Stimulated activated CD8-positive, alpha-beta memory T cell treated with anti-CD3 and anti-CD28 coated beads, Interleukin-15, amount 100 ng/mL, for 48 hours (primary cell): ENCODE measurements at places on chromosomes 6 and 20.

DNA sequence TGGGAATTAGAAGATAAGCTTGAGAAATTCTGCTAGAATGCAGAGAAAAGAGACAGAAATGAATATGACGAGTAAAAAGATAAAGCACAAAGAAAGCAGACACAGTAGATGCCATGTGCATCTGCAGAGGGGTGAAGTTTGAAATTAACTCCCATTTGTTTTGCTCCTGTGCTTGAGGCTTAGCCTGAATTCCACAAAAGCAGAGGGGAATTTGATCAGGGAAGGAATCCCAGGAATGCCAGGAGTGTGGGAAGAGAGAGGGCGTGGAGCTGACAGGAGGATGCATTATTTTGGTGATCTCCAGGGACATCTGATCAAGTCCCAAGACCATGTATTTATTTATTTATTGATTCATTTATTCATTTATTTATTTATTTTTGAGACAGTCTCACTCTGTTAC is 55.6 kb downstream of the SLC22A1 start:
- DNase-seq, result no peak

- DNase-seq, result no peak
Observed at GRCh38 chr20:23570178-23570760, 2.0 kb upstream of the CST9L start.

GRCh38 chr6:134071846-134072245 is 19.4 kb upstream of the SLC2A12 start:
- DNase-seq, result no peak

GRCh38 chr20:57417051-57417689 is 26.0 kb downstream of the RBM38 start:
- no peak for DNase-seq

DNA sequence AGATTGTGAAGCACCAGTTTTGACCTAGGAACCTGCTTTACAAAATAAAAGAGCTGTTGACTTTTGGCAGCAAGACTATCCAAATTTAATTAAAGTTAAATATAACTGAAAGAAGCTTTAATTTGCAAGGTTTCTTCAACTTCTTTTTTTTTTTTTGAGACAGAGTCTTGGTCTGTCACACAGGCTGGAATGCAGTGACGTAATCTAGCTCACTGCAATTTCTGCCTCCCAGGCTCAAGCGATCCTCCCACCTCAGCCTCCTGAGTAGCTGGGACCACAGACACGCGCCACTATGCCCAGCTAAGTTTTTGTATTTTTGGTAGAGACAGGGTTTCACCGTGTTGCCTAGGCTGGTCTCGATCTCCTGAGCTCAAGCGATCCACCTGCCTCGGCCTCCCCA is 13.7 kb upstream of the CSE1L start:
- no peak for DNase-seq

- no peak for DNase-seq
Observed at GRCh38 chr6:7129360-7129759, 21.6 kb downstream of the RREB1 start.

DNA sequence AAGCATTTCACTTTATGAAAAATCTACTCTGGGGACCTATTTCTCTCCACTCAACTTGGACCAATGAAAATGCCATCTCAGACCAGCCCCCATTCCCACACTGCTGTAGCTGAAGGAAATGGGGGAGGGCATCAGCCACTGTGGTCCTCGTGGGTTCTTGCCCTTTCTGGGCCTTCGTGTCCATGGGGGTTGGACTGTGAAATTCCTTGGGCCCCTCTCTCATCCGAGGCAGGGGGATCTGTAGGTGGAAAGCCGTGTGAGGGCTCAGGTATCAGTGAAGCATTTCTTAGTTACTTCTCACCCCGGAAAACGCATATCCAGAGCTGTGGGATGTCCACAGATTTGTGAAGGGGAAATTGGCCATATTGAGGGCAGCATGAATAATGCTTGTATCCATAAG is 147.9 kb downstream of the CDC5L start:
- DNase-seq, result no peak

GRCh38 chr20:41671143-41671542 is 53.0 kb upstream of the CHD6 start:
- DNase-seq, result no peak

- no peak for DNase-seq
Observed at GRCh38 chr6:18752278-18753068, 365.3 kb downstream of the RNF144B start.

- DNase-seq, result no peak
Observed at GRCh38 chr6:27755768-27756167, 156.4 kb downstream of the OR2B2 start.

- DNase-seq, result no peak
Observed at GRCh38 chr6:6682225-6682624, 93.7 kb downstream of the LY86 start.

DNA sequence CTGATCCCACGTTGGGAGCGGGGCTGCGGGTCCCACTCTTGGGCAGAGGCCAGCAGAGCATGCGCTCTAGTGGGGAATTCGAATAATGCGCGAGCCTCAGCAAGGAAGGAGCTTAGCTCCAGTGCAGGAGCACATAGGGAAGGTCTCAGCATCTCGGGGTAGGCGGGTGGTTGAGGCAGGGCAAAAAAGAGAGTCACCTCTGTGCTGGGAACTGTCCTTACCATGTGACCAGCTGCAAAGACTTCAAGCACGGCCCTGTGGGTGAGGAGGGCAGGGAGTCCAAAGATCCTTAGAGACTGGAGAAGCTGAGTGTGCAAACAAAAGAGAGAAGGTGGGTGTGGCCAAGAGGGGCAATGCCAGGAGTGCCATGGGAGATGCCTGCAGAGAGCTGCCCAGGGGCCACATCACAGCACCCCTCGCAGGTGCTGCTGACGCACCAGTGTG is 79.2 kb upstream of the CD93 start:
- no peak for DNase-seq

DNA sequence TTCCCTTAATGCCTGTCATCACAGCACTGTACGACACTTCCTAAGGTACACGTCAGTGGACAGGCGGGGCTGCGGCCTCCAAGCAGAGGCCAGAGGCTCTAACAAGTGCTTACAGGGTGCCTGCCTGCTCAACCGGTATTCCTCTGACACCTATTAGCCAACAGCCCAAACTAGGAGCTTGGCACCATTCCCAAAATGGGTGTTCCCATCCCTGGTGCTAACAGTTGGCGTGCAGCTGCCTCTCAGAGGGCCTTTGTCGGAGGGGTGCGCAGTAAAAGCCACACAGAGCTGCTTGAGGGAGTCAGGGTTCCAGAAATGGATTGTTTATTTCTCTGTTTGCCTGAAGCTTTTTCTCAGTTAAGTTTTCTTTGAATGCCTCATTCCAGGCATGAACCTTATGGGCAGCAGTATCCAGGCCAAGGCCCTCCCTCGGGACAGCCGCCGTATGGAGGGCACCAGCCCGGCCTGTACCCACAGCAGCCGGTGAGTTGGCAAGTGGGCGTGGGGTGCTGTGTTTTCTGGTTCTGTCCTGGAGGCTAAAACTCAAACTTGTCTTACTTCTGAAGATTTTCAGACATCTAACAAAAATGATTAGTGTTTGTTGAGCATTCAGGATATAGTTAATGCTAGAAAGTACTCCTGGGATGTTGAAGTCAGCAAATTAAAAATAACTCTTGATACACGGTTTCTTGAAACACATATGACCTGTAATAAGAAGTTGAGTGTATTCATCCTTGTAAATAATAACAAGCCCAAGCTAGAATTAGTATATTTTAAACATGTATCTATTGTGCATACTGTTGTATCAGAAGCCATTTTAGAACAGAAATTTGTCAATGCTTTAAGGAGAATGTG is 124.7 kb downstream of the TMEM242 start:
- DNase-seq, result no peak

- DNase-seq, result no peak
Observed at GRCh38 chr6:13319891-13320564, 8.3 kb downstream of the TBC1D7 start.

DNA sequence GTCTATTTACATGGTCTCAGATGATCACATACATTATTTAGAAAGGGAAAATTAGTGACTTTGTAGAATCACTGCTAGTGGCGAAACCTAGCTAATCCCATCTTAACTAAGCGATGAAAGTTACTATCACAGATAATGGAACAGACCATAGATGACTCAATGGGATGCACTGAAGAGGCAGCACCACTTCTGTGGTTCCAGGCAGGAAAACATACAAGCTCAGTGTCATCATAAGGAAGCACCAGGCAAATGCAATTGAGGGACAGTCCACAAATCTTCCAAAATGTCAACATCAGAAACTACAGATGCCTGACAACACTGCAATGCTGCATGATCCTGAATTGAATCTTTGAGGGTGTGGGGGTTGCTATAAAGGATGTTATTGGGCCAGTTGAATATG is 15.9 kb upstream of the SNAI1 start:
- DNase-seq, result no peak

DNA sequence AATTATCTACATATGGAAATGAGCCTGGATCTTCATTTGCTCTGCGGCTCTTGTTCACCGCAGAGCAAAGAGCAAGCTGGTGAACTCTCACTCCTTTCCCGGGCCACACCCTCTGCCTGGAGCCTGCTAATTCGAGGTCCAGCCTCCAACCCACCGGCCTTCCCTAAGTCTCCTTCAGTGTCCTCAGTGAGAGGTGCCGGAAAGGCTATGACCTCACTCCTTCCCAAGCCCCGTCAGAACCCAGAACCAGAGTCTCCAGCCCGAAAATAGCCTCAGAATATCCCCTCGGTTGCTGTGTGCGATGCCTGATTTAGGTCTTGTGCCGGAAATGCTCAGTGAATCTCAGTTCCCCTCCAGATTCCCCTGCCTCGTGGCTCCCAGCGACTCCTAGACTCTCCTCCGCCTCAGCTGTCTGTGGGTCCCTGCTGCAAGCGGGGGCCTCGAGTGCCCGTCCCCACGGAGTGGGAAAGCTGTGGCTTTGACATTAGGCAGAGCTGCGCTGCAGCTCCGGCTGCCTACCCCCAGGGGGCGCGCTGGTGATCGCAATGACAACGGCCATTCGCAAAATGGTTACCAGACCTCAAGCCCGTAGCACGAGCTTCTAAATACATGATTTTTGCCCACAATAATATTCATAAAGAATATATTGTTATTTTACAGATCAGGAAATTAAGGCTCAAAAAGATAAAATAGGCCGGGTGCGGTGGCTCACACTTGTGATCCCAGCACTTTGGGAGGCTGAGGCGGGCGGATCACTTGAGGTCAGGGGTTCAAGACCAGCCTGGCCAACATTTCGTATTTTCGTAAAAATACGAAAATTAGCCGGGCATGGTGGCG is 4.1 kb upstream of the BNIP5 start:
- peak; percentile 56 for DNase-seq

DNA sequence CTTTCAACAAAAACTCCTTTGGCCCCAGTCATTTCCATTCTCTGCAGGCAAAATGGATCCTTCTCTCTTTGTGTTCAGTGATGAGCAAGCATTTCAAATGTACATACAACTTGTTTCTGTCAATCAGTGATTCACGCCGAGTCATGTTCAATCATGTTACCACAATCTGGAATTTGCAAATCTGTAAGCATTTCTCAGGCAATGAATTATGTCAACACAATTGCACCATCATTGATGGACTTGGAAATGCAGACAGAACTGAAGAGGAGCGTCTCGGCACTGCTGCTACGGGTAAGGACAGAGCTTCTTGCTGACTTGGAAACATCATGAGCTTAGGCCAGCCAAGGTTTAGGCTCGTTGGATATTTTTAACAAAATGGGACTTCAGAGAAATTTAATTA is 132.8 kb upstream of the AGPAT4 start:
- no peak for DNase-seq

DNA sequence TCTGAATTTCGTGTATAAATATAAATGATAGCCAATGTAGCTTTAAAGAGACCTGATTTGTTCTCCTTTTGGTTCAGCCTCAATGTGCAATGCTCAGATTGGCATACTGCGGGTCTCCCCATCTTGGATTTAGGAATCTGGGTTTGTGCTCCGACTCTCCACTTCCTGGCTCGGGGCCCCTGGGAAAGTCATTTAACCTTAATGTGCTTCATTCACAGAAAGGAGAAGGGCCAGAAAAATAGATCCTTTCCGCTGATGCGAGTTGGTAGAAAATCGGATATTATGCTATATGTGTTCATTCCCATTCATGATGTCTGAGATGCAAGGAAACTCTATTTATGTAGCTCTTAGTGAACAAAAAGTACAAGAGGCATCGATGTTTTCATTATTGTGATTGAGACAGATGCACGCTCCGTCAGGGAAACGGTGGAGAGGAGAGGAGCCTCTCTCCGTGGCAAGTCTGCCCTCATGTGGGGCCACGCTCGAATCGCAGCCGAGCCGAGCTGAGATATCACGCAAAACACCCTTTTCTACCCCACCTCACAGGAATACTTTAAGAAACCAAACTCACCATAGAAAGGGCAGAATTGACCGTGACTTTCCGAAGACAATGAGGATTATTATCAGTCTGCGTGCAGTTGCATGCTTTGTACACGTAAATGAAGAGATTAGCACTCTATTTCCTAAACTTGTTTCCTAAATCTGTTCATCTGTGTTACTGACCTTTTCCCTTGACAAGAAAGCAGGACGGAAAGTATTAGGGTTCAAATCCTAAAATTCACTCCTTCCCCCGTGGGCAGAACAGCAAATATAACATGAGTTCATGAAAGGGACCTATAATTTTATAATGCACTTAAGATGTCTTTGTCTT is 136.6 kb downstream of the COL9A1 start:
- DNase-seq, result no peak

- DNase-seq, result no peak
Observed at GRCh38 chr6:54291146-54291545, 17.1 kb upstream of the TINAG start.

- no peak for DNase-seq
Observed at GRCh38 chr20:3964719-3965118, 50.6 kb downstream of the RNF24 start.

DNA sequence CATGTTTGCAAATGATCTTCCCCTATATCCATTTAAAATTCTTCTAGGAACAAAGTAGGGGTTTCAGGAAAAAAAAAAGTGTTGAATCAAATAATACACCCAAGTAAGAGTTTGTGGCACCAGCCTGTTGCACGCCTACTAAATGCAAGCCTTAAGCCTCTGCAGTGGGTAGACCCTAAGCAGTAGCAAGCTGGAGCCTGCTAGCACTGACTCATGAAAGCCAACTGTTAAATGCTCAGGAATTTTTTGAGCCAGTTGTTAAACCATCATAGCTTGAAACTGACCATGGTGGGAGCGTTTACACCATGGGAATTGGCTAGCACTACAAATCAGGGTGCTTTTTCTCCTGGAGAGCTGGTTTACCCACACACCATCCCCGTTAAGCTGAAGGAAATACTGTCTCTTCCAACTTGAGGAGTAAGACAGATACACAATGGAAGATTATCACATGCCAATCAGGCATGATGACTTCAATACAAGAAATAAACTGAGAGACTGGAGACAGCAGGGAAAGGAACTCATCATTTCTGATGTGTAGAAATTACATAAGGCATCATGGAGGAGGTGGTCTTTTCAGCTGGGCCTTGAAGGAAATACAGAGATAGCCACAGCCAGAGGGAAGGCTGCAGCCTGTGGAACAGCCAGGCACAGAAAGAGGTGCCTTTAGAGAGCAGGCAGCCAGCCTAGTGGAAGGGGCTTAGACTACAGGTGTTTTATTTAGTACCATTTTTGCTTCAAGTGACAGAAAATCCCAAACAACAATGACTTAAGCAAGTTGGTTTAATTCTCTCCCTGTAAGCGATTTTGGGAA is 110.8 kb downstream of the SNX5 start:
- no peak for DNase-seq

GRCh38 chr6:163337958-163338357 is 76.6 kb upstream of the QKI start:
- DNase-seq, result no peak
